Suppressor macrophage (primary cell): ENCODE measurements at places on chromosomes 5 and 9.

GRCh38 chr9:81601639-81602623 is 87.4 kb downstream of the TLE1 start:
- DNase-seq = no peak

DNA sequence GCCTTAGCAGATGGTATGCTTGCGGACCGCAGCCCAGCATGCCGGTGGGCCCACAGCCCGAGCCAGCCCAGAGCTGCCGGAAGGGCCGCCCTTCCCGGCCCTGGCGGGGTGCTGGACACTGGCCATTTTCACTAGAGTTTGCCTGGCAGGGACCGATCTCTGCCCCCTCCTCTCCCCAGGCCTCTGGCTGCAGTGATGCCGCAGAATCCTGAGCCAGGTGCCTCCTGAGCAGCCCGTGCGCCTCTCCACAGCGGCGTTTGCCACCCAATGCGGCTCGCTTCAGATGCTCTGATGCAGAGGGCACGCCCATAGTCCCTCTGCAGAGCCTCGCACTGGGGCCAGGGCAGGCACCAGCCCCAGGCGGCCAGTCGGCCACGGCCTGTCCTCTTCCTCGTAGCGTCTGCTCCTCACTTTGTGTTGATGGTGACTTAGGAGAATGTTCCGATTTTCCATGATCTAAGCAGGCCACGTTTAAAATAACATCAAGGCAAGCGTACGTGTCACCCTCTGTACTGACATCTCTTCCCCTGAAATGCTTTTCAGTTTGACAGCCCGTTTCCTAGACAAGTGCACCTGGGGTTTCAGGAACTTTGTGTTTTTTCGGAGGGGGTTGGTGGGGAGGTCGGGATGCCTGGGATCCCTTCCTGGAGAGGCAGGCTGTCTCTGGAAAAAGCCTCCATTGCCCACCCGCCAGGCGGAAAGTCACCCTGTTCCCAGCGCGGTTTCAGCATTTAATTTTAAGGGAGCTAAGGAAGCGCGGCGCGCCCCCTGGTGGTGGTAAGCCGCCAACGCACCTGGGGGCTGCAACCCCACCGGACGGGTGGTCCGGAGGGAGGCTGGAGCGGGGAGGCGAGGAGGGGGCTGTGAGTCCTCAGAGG is 29.8 kb upstream of the HMCN2 start:
- peak; percentile 74 for DNase-seq

DNA sequence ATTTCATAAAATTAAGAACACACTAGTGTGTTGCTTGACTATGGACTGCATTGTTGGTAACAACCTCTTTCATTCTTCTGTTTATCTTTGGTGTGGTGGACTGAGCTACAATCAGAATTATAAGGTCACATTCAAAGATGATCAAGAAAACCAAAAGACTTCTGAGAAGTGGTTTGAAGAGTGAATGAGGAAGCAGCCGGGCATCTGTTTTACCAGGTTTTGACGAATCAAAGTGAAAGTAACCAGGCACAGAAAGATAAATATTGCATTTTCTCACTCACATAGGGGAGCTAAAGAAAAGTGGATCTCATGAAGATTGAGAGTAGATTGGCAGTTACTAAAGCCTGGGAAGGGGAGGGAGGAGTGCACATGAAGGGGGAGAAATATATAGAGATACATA is 589.1 kb downstream of the ZNF608 start:
- DNase-seq = peak; percentile 17

GRCh38 chr9:117494401-117495090 is 79.7 kb upstream of the ASTN2 start:
- no peak for DNase-seq

- DNase-seq = no peak
Measured at GRCh38 chr5:76274571-76274970, 128.5 kb upstream of the IQGAP2 start.

GRCh38 chr9:131111186-131111853 is 14.1 kb upstream of the NUP214 start:
- no peak for DNase-seq

- DNase-seq = peak; percentile 95
Measured at GRCh38 chr5:170312666-170313065, 15.1 kb upstream of the LCP2 start.

DNA sequence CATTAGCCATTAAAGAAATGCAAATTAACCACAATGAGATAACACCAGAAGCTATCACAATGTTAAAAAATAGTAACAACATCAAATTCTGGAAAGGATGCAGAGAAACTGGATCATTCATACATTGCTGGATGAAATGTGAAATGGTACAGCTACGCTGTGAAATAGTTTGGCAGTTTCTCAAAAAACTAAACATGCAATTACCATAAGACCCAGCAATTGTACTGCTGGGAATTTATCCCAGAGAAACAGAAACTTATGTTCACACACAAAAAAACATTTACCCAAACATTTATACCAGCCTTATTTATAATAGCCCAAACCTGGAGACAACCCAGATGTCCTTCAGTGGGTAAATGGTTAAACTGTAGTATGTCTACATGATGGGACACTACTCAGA is 592.9 kb downstream of the ZNF608 start:
- DNase-seq = no peak

DNA sequence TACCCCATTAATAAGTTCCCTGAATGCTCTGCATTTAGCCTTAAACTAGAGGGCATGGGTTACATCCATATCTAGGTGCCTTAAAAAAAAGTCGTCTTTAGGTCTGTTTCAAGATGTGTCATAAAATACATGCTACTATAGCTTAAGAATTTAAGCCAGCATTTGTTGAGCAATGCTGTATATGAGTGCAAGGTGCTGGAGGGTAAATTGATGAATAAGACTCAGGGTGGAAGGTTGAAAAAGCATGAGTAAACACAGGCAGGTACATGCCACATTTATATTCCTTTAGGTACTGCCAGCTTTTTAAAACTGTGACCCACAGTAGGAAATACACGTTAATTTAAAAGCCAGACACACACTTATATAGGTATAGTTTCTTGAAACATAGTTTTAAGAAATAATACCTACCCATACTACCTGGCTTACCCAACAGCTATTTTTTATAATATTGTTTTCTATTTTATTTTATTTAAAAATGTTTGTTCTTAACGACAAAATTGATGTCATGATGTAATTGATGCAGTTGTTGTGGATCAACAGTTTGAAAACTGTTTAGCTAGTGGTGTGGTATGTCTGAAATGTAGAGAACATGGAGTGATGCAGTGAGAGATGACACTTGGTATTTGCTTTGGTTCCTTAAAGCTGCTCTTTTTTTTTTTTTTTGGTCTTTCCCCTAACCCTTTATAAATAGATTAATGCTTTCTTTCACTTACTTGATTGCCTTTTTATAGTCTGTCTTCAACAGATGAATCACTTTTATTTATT is 3.9 kb downstream of the HMGCR start:
- no peak for DNase-seq

DNA sequence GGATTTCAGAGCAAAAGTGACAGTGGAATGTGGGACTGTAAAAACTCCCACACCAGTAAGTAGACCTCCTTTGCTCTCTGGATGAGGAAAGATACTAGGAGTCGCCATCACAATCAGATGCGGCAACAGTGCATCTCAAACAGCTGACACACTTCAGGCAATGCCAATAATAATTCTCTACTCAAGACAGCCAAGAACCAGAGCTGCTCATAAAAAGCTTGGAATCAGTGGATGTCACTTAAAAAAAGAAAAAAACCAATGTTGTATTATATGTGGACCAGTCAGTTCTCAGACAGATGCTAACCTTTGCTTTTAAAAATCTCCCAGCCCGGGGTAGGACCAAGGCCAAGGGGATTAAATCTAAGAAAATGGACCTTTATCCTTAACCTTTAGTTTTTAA is 185.0 kb downstream of the GNA14 start:
- DNase-seq = no peak

GRCh38 chr9:111948951-111949350 is 52.3 kb downstream of the UGCG start:
- DNase-seq = peak; percentile 36

DNA sequence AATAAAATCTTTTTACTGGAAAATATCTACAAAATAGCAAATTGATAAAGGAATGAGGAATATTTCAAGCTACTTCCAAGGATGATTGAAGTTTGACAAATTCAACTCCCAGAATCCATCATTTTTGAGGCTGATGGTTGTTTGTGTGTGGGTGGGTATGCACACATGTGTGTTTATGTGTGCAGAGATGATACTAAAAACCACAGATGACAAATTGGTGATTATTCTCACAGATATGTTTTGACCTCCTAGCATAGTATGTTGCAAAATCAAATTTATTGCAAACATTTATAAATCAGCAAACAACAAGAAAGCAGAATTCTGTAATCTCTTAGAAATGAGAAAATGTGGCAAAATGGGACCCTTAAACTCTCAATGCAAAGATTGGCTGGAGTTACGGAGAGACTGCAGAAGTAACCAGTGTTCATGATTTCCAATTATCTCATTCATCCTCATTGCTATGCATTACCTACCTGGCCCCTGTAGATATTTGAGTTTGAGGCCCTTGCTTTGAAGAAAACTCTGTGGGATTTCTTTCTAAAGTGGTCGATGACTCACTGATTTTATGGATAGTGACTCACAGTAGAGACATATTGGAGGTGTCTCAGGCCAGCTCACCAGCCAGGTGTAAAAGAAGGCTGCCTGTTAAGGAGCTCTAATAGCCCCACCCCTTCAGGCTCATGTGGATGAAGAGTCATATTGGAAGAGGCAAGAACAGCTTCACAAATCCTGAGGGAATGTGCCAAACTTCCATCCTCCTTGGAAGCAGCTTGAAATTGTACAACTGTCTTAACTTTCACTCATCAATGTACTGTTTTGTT is 44.6 kb upstream of the TMC1 start:
- no peak for DNase-seq

DNA sequence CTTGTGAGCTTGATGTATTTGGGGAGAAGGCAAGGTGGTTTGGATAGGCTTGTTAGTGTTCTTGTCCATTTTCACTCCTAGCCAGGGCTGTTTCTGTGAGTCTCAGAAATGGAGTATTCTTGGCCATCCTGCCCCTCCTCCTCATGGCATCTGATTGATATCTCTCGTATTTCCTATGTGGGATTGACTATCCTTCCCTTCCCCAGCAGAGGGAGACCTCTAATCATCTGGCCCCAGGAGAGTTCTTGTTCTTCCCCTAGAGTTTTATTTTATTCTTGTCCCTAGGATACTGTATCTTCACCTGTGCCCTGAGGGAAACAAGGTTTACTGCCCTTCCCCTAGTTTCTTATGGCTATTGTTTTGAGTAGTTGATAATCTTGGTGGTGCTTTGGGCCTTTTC is 114.4 kb downstream of the VPS13A start:
- no peak for DNase-seq

GRCh38 chr9:76530458-76531110 is 71.6 kb downstream of the GCNT1 start:
- peak; percentile 24 for DNase-seq

DNA sequence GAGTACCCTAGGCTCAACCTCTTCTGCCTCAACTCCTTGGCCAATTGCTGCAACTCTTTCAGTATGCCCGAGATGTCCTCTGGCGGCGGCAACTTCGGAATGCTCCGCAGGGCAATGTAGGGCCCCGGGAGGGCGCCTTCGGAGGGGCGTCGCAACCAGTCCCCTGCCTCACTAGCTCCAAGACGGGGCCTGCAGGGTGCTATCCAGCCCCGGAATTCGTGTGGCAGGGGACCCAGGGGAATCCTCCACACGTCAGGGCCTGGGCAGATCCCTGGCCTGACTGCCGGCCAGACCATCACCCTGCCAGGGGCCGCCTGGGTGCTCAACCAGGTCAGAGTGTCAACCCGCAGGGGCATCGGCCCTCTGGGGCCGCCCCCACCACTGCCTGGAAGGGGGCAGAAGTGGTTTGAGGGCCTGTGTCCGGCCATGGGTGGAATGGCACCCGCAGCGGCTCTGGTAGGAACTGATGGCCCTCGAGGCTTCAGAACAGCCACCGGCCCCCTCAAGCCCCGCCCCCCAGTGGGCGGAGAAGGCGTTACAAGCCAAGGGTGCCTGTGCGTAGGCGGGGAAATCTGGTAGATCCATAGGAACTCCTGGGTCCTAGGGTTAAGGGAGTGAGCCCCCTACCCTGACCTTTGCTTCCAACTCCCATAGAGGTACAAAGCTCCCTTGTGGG is at the start of gene POU5F2:
TSS of gene POU5F2 (minus strand) at position 465 of the 676 bp plus-strand sequence. CDS start at position 428, 37 bp downstream.
- DNase-seq = no peak

DNA sequence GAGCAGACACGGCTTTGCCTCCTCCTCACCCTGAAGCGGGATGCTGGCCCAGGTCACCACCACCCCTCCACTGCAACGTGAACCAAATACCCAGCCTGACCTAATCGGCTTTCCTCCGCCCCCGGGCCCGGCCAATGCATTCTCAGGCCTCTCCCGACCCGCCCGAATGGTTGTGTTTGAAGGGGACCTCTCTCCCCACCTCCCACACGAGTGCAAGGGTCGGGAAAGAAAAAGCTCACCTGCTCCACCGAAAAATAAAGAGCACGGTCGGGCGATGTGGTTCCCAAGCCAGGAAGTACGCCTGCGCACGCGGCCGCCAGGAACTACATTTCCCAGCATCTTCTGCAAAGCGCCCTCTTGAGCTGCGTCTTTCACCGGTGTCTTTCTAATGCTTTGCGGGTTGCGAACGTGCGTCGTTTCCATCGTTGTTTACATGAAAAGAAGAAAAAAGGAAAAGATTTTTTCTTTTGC is at the start of gene ZNF883:
TSS of gene ZNF883 (minus strand) at position 282 of the 471 bp plus-strand sequence.
- peak; percentile 48 for DNase-seq

DNA sequence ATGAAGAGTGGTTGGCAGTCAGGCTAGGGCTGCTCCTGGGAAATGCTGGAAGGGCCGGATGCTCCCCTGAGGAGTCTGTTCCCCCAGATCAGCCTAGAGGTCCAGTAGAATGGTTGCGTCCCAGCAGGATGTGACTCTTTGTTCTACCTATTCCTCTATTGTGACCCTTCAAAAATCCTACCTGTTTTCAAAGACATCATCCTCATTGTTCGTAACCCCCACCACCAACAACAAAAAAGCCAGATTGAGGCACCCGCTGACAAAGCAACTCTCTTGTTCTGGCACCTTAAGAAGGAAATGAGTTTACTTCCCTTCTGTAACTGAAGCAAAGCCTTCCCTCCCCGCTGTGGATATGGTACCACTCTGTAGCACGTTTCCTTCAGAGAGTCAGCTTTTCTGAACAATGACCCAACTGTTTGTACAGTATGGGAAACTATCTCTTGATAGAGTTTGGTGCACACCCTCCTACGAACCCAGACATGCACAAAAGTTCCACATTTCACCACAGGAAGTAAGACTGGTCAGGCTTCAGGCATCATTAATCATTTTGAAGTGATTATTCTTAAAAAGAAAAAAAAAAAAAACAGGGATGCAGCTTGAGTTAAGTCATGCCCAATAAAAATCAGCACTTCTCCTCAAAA is 207.2 kb downstream of the ENC1 start:
- peak; percentile 78 for DNase-seq

GRCh38 chr9:5492965-5493678 is 17.2 kb upstream of the PDCD1LG2 start:
- peak; percentile 49 for DNase-seq

DNA sequence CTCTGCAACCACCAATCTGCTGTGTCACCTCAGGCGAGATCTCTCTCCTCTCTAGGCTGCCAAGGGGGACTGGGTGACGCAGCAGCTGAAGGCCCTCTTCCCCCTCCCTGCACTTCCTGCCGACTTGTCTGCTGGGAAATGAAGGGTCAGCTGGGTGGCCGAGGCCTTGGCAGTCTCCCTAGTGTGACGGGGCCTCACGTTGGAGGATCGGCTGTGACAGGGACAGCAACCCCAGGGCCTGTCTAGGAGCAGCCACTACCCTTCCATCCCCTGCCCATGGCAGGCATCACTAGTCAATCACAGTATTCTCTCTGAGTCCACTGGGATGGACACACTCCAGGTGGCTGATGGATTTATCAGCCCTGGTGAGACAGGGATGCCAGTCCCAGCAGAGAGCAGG is 107.3 kb upstream of the SARDH start:
- DNase-seq = peak; percentile 88
